ENCODE measurements at places on chromosomes 7 and 10.
A peak's percentile ranks its signal among the peaks of the same experiment; 100 is the strongest.

GRCh38 chr7:157270060-157270444 lies 66.8 kb upstream of the DNAJB6 start:
- DNase-seq = no peak

GRCh38 chr7:80135309-80136104 lies 876 bp downstream of the GNAI1 start:
- peak; percentile 1 for DNase-seq

- DNase-seq = no peak
Observed at GRCh38 chr10:11170993-11171851, 153.6 kb downstream of the CELF2 start.

- DNase-seq = no peak
Observed at GRCh38 chr7:46972205-46972604, 609.7 kb downstream of the TNS3 start.

DNA sequence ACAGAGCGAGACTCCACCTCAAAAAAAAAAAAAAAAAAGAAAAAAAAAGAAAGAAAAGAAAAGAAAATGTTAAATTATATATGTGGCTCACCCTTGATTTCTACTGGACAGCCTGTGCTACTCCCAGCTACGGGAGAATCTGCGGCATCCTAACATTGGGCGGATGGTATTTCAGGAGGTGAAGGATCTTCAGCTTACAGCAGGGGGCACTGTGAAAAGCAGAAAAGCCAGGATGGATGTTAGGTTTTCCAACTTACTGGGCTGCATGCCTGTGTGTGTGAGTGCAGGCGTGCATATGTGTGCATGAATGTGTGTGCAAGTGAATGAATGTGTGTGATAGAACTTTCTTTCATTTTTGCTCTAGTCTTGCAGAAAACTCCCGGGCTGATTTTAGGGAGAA lies 1066.5 kb downstream of the TYW1 start:
- no peak for DNase-seq

- DNase-seq = no peak
Observed at GRCh38 chr7:121107923-121108498, 119.5 kb downstream of the CPED1 start.

GRCh38 chr7:132687981-132688383 lies 111.7 kb upstream of the PLXNA4 start:
- no peak for DNase-seq

GRCh38 chr10:18185621-18186020 lies 45.4 kb downstream of the CACNB2 start:
- DNase-seq = no peak
